ENCODE measurements at places on chromosomes 5 and 9.

GRCh38 chr5:149756354-149756753 lies 26.2 kb downstream of the PPARGC1B start:
- no peak for DNase-seq

GRCh38 chr9:118784033-118784432 lies 585.2 kb downstream of the BRINP1 start:
- no peak for DNase-seq

DNA sequence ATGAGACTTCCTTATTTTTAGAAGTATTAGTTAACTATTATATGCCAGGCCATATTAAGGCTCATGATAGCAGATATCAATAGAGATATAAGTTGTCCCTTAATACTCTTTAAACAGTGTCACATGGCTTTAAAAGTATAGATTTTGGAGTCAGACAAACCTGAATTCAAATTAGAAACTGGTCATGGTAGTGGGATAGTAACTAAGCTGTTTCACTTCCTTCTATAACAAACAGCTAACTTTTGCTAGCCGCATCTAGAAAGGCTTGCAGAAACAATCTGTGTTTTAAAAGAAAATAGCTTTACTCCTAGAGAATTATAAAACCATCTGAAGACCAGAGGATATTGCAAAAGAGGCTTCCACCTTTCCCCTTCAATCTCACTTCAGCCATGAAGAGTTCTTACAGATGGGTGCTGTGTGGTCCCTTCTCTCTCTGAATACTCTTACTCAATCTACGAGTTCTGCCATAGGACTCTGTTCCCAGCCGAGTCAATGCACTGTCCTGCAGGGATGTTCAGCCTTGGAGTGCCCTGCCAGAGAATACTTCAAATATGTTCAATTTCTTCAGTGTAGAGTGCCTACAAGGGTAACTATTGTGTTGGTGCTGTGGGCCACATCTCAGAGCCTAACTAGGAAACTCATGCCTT lies 810.2 kb downstream of the EFNA5 start:
- DNase-seq = no peak

DNA sequence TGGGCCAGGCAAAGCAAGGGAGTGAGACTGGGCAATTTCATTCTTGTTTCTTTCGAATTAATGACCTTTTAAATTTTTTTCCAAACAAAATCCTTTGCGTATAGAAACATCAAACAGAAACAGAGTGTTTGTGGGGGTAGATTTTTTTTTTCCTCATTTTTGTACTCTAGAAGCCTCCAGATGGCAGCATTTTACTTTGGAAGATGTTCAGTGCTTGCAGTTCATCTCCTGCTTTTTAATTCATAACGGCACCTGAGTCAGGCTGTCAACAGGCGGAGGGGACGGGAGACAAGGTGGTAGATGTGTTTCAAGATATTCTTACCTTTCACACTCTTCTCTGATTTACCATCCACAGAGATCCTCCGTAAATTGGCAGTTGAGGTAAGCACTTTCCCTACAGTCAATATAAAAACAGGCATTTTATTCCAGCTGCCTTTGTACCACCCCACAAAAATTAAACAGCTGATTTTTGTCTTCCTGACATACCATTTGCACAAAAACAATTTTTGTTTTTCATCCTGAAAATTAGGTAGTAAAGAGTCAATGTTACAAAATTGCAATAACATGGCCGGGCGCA lies 99.5 kb upstream of the FBXL17 start:
- DNase-seq = no peak

DNA sequence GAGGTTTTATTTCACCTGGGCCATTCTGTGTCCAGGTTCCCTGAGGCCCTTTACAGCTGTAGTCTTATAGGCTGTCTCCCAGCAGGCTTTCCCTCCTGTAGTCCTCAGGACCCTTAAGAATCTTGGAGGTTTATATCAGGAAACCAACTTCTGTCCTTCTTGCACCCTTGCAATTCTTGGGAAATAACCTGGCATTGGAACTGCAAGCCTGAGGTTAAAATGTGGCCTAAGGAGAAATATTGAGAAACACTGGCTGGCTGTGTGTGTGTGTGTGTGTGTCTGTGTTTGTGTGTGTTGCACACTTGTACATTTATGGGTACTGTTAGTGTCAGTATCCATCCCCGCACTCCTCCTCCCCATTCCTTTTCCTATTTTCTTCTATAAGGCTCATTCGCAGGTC lies 168.9 kb downstream of the PAPPA start:
- no peak for DNase-seq

GRCh38 chr9:107020040-107020530 lies 157.1 kb downstream of the ZNF462 start:
- DNase-seq = no peak

DNA sequence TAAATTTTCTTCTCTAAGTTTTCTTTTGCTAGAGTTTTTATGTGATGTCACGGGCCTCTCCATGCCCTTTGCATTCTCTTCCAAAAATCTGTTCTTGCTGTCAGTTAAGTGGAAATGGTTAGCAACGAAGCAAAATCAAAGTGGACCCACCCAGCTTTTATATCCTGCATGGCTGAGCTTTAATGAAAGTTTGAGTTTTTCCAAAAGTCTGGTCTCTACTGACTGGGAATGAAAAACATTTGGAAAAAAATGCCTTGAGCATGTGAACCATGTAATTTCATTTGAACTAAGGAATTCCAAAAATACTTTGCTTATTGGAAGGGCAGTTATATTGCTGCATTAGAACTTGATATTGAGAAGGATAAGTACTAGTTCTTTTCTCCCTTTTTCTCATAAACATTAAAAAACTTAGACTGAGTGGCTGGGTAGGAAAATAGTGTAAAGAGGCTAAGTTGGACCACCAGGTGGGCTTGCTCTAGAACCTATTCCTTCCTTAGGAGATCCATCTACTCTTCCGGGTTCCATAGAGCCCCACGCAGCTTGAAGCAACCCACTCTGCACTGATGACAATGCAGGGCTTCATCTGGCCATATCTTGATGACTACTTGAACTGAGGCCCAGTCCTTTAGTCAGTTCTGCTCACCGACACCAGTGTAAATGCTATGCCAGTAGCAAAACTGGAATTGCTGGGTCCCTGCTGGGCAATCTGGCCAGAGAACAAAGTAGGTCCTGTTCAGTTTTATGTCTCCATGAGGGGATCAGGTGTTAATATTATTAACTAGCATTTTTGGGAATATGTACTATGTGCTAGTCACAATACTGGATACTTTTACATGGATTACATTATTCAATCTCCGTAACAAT lies 17.4 kb upstream of the RIC1 start:
- no peak for DNase-seq

GRCh38 chr5:124179819-124180218 lies 566.6 kb downstream of the ZNF608 start:
- DNase-seq = no peak

DNA sequence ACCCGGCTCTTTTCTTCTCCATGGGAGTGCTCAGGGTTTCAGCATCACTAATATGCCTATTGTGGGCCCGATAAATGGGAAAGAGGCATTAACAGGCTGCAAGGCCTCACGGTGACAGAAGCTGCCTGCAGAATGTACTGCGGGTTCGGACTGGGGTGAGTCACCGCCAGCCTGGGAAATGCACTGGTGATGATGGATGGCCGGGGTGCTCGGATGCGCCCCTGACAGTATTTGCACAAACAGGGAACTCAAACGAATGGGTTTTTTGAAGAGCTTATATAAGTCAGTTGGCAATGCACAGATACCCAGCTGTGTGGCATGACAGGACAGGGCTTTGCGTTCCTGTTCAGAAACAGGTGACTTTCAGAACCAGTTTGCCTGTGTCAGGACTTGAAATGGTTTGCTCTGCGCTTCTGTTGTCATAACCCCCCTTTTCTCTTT lies 42.0 kb upstream of the PITX1 start:
- DNase-seq = no peak

All from D721Med (cell line).